T-helper 1 cell treated with Interleukin-12 subunit alpha and Interleukin-12 subunit beta and Interleukin-4 antibody, amounts not matched to agents 30 ng/mL and 1 ng/mL, for 36 hours (primary cell): ENCODE measurements at places on chromosomes 3 and 15. TPM values are rescaled to one million over a fixed set of nuclear protein-coding genes. Genes with fewer than 3 reads are reported as not detected.

POLQ gene
- 24.6 and 27.1 TPM in 2 replicates for total RNA-seq

CCDC9B gene
- total RNA-seq = 0.39 and 0.66 TPM in 2 replicates

ST3GAL6 gene
- 0.29 TPM in 1 of 2 replicates, not detected in the other for total RNA-seq

CPN2 gene
- total RNA-seq = not detected in 2 replicates

FEZF2 gene
- not detected in 2 replicates for total RNA-seq

STXBP5L gene
- not detected in 2 replicates for total RNA-seq

GABRB3 gene
- total RNA-seq = not detected in 2 replicates

ZDHHC23 gene
- 1.8 TPM in 2 replicates for total RNA-seq

GHSR gene
- total RNA-seq = not detected in 2 replicates

FRMD5 gene
- total RNA-seq = not detected in 2 replicates

NANOGP8 gene
- not detected in 2 replicates for total RNA-seq

PRSS50 gene
- total RNA-seq = not detected in 2 replicates

NOX5 gene
- 0.02 and 0.05 TPM in 2 replicates for total RNA-seq

PDE12 gene
- 28.6 and 28.7 TPM in 2 replicates for total RNA-seq

MYO1E gene
- 37.0 and 37.5 TPM in 2 replicates for total RNA-seq
